Activated naive CD4-positive, alpha-beta T cell treated with anti-CD3 and anti-CD28 coated beads, Interleukin-2, amount 10 ng/mL, durations not matched to agents 5 hours and 36 hours (primary cell): ENCODE measurements at places on chromosomes 11 and 22. TPM values are rescaled to one million over a fixed set of nuclear protein-coding genes. Genes with fewer than 3 reads are reported as not detected.

SLC7A4 gene
- total RNA-seq = not detected

TMEM121B gene
- total RNA-seq = 0.23 TPM

MUC6 gene
- total RNA-seq = not detected

HEPN1 gene
- not detected for total RNA-seq

LINC01488 gene
- total RNA-seq = not detected

TOP3B gene
- 45.7 TPM for total RNA-seq

BMAL1 gene
- total RNA-seq = 29.4 TPM

PKNOX2 gene
- total RNA-seq = not detected

DEFB131B gene
- total RNA-seq = not detected

C22orf23 gene
- not detected for total RNA-seq

NPAS4 gene
- 0.05 TPM for total RNA-seq

SCGB1C1 gene
- total RNA-seq = not detected

C11orf42 gene
- not detected for total RNA-seq

PLAAT5 gene
- total RNA-seq = not detected
